CD8-positive, alpha-beta T cell (primary cell): ENCODE measurements at places on chromosomes 1 and 21.

GRCh38 chr1:12208764-12209494 lies 20.9 kb upstream of the VPS13D start:
- peak; percentile 78 for DNase-seq

DNA sequence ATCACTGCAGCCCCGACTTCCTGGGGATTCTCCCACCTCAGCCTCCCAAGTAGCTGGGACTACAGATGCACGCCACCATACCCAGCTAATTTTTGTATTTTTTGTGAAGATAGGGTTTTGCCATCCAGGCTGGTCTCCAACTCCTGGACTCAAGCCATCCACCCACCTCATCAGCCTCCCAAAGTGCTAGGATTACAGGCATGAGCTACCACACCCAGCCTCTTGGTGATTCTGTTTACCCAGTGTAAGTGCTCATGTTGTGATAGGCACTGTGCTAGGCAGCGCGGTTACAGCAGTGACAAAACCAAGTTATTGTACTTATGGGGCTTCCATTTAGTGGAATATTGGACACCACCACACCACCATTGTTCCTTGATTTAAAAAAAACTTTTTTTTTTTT lies 9.7 kb upstream of the STX12 start:
- DNase-seq = no peak

DNA sequence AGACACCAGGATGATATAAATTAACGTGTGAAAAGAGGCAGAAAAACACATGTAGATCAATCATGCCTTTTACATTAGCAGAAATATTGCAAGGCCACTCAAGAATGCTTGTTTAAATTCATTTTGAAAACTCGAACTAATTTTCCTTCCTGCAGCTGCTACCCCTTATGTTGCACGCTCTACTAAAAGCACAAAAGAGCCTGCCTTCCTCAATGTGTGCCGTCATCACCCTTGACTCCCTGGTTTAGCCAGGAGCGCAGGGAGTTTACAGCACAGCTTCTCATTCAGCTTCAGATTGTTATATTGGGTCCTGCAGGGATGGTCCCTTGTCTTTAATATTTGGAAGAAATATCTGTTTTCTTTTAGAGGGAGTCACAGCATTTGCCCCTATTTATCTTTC lies 10.1 kb upstream of the ST6GALNAC5 start:
- DNase-seq = no peak

DNA sequence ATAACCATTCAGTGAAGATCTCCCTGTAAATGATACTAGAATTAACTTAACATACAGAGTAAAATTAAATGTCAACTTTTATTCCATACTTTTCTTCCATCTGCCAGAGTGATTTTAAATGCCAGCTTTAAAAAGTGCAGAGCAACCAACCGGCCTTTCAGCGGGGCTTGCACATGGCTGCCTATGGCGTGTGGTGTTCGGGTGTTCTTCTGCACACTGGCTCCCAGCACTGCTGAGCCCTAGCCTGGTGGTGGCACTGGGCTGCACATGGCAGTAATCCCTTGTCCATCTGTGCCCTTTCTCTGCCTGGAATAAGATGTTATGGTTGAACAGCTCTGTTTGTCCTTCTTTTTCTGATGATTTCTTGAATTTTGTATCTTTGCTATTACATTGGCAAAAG lies 156.3 kb downstream of the SNX7 start:
- no peak for DNase-seq

DNA sequence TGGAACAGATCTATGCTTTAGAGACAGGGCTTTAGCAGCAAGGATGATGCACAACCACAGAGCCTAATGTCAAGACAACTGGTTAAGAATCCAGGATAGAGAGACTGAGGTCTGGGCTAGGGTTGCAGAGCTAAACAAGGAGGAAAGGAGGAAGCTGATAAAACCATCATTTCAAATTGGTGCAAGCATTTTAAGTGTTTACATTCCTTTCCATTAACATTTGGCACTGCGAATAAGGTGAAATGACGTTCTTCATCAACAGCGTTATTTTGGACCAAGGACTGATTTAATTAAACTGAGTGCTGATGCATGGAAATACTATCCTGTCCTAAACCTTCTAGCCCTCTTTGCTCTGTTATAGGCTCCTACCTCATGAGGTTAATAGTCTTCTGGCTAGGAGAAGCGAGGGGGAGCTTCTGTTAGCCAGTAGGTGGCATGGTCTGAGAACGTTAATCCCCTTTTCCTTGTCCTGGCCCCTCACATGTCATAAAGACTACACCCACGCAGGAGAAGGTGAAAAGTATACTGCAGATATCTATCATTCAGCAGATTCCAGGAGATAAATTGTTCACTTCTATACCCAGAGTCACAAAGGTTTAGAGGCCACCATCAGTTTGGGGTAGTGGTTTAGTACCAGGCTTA lies 7.6 kb upstream of the C1orf21 start:
- no peak for DNase-seq

GRCh38 chr1:182952677-182953444 lies at the start of gene SHCBP1L:
TSS of gene SHCBP1L (minus strand) at chr1:182953166. CDS start at chr1:182953133, 33 bp downstream.
- peak; percentile 6 for DNase-seq

DNA sequence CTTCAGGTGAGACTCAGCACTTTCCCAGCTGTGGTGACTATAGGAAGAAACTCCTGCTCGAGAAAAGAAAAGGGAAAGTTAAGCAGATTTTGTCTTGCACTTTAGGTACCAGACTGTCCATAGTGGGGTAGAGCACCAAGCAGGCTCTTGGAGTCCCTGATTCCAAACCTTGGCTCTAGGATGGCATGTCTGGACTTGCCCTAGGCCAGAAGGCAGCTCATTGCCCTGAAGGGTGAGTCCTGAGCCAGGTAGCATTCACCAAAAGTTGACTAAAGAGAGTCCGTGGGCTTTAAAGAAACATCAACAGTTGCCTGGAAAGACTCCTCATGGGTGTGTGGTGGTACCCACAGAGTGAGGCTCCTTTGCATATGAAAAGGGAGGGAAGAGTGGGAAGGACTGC lies 145.2 kb upstream of the SNX7 start:
- DNase-seq = no peak

GRCh38 chr1:5053744-5054143 lies 399.3 kb downstream of the AJAP1 start:
- DNase-seq = no peak

- no peak for DNase-seq
Measured at GRCh38 chr1:48939828-48940227, 163.1 kb upstream of the BEND5 start.

- no peak for DNase-seq
Measured at GRCh38 chr1:118989006-118989815, 1.1 kb upstream of the TBX15 start.

GRCh38 chr1:111195002-111195684 lies 5.3 kb downstream of the DENND2D start:
- no peak for DNase-seq

- DNase-seq = no peak
Measured at GRCh38 chr1:47915677-47916353, 81.4 kb downstream of the TRABD2B start.

- no peak for DNase-seq
Measured at GRCh38 chr21:46461909-46462308, 3.2 kb downstream of the DIP2A start.

DNA sequence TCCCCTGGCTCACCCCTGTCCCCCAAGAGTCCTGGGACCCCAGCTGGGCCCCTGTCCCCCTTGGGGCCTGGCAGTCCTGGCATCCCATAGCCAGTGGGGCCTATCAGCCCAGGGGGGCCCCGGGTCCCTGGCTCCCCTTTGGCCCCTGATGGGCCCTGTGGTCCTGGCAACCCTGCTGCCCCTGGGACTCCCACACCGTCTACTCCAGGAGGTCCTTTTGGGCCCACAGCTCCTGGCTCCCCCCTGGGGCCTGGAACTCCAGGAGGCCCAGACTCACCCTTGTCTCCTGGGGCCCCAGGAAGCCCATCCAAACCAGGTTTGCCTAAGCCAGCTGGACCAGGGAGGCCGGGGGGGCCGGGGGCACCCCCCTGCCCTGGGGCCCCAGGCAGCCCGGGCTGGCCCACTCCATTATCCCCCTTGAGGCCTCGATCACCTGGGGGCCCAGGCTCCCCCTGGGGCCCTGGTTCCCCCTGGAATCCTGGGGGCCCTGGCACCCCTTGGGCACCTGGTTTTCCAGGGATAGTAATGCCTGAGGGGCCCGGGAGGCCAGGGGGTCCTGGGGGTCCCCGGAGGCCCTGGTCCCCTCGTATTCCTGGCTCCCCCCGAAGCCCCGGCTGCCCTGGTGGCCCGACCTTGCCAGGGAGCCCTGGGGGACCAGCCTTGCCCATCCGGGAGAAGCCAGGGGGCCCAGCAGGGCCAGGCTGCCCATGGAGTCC lies 10.1 kb downstream of the ADPRS start:
- DNase-seq = no peak

DNA sequence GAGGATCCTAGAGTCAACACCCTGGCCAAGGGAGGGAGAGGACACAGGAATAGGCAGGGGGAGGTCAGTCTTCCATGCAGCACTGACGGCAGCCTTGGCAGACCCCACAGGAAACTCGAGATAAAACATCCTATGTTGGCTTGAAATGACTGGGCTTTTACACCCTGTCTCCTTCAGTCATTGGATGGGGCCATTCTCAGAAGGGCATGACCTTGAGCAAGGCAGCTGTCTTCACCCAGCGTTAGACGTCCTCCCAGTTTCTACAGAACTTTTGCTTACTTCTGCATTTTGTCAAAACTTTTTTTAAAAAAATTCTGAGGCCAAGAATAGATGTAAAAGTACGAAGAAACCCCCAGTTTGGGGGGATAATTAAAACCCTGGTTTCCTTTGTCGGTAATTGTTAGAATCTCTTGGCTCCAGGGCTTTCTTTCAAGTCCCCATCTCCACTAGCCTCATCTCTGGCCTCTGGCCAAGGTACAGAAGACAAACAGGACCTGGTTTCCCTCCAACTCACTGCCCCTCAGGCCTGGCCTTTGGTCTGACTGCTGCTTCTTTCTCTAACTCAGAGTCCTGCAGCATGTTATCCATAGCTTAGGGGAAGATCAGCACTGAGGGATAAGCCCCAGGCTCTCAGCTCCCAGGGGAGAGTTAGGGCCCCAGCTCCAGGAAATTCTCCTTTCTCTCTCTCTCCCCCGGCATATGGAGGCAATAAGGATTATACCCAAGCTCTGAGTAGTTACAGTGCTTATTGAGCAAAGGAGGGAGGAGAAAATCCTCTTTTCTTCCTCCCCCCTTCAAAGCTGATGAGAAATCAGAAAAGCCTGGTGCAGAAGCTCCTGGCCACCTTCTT lies 51.6 kb upstream of the KCND3 start:
- no peak for DNase-seq

GRCh38 chr1:167987174-167987573 lies 50.3 kb upstream of the MPC2 start:
- DNase-seq = no peak

- DNase-seq = no peak
Measured at GRCh38 chr1:61293197-61293596, 210.8 kb downstream of the NFIA start.

DNA sequence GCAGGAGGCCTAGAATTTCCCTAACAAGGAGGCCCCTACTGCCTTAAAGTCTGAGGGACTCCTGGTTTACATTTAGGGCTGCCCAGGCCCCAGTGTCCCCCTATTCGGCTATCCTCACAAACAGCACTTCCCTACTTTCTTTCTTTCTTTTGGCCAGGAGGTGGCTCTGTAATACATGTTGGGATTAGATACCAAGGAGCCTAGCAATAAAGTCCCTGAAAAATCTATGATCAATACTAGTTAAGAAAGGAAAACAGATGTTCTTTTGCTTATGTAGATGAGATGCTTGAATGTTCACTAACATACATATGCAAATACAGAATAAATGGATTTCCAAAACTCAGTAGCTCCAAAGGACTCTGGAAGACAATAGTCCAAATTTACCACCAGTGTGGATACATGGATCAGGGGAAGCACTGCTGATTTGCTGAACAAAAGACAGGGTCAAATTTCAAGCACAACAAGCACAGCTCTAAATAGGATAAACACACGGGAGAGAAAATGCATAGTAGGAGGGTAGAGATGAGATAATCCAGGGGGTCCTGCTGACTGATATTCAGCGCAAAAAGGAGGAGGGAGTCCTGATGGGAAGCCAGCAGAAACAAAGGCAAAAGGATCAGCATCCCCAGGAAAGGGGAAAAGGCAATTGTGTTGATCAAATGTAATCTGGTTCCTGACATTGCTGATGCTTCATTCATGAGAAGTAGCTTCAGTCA lies 240.0 kb downstream of the NUF2 start:
- DNase-seq = no peak

DNA sequence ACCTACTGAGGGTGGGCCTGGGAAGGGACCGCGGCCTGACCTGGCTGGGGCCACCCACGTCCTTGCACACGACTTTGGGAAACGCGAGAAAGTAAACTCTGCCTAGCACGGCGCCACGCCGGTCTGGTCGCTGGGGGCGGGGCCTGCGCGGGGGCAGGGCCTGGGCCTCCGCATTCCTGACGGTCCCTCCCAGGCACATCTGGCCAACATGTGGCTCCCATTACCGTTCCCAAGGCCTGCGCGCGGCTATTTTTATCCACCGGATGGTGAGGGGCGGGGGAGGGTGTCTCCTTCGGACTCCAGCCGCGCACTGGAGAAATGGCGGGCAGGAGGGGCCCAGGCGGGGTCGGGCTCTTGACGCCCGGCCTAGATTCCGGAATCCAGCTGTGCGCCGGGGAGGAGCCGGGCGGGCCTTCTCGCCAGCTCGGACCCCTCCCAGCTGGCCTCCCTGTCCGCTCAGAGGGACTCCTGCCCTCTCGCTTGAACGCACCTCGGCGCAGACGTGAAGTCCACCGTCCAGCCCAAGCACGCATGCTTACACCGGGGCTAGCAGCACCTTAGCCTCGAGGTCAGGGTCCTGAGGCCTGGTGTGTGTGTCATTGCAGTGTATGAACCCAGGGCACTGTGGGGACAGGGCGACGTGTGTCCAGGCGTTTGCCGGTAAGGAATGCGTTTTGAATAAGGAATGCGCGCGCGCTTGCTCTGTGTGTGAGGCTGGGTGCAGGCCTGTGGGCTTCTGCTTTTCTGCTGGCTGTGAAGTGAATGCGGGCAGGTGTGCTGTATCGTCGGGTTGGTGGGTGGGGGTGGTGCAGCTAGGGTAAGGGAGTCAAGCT lies 2.1 kb downstream of the EVA1B start:
- no peak for DNase-seq

GRCh38 chr1:3348196-3348865 lies 106.1 kb upstream of the ARHGEF16 start:
- no peak for DNase-seq

DNA sequence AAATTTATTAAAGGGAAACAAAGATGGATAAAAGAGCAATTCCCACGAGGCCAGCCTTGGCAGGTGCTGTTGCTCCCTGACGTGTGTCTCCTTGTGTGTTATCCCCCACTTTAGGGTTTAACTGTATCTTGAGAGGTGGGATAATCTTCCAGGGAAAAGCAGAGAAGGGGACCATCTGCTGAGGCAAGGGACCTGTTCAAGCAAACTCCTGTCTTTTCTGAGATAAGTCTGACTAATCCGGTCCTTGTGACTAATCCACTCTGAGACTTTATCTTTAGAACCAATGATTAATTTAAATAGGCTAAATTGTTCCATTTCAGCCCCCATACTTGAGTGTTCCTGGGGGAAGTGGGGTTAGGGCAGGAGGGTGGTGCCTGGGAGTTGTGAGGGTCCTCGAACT lies 163.6 kb downstream of the CAMTA1 start:
- no peak for DNase-seq

GRCh38 chr1:62271948-62272728 lies 47.1 kb downstream of the KANK4 start:
- DNase-seq = peak; percentile 65
